Stimulated activated naive CD4-positive, alpha-beta T cell (primary cell): ENCODE measurements at places on chromosomes 6 and 20.

DNA sequence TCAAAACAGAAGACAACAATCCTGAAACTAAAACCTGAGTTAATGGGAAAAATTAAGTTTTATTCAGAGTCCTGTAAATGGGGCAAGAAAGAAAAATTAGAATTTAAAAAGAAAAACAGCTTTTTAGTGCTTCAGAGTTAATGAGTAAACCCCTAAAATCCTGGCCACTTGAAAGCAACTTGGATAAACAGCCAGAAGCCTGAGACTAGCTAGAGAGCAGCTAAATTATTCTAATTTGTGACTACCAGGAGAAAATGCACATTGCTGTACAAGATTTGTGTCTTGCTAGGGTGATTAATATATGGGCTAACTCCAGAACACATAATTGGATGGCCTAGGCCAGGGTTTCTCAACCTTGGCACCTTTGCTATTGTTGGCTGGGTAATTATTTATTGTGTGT lies 62.4 kb upstream of the ARG1 start:
- no peak for DNase-seq

- DNase-seq, result no peak
Observed at GRCh38 chr20:64047968-64048401, 1.5 kb downstream of the SOX18 start.

DNA sequence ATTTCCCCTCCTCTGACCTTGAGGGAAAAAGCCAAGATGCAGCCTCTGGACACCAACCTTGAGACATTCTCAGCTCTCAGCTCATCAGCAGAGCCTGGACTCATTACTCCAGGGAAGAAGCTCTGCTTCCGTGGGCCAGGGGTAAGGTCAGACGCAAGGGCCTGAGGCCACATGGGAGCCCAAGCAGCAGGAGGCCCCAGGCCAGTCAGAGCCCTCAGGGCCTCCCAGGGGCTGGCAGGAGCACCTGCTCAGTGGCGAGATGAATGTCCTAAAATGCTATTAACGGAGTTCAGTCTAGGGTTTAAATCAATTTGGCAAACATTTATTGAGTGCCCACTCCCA lies 208.6 kb downstream of the ERMARD start:
- DNase-seq, result no peak

DNA sequence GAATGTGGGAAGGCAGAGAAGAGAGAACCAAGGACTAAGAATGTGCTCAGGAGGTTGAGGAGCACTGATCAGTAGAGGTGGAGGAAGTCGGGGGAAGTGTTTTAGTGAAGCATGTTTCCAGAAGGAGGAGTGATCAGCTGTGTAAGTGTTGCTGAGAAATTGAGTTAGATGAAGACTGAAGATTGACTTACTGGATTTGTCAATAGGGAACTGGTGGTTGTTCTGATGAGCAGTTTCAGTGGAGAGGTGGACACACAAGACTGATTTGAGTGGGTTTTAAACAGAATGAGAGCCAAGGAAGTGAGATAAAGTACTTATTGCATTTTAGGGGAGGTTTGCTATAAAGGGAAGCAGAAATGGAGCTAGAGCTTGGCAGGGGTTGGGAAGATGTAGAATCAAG lies 182.6 kb downstream of the CDKAL1 start:
- no peak for DNase-seq

GRCh38 chr6:10151144-10151915 lies 263.5 kb downstream of the TFAP2A start:
- DNase-seq, result no peak
